ENCODE measurements at places on chromosomes 11 and 22. TPM values are rescaled to one million over a fixed set of nuclear protein-coding genes. Genes with fewer than 3 reads are reported as not detected.

- H3K4me1 ChIP-seq = no peaks in the 10 kb centered on the region
- no peak overlapping the region for H3K4me3 ChIP-seq
- DNase-seq = no peak
- H3K27ac ChIP-seq = no peak overlapping the region
- no peaks in the 10 kb centered on the region for H3K36me3 ChIP-seq
- H3K27me3 ChIP-seq = no peaks in the 10 kb centered on the region
Observed at GRCh38 chr22:29408940-29409339, 20.6 kb upstream of the AP1B1 start.

DNA sequence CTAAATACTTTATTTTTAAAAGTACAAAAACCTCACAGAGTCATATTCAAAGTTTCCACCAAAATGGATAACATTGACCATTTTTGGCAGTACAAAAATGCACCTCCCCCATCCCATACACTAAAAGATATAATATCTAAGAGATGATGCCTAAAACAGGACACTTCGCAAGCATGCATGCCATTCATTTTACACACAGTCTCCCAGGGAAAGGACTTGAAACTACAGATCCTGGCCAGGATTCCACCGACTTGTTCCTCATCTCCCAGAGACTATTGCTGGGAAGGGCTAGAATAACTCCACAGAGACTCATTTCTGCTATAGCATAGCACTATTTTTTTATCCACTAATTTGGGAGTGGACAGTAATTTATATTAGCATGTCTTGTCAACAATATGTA lies 81.7 kb downstream of the MTNR1B start:
- no peak for DNase-seq
- H3K4me1 ChIP-seq = no peaks in the 10 kb centered on the region
- no peaks in the 10 kb centered on the region for H3K36me3 ChIP-seq
- H3K4me3 ChIP-seq = no peak overlapping the region

- no peak overlapping the region for H3K27ac ChIP-seq
- H3K4me1 ChIP-seq = no peaks in the 10 kb centered on the region
- H3K4me3 ChIP-seq = no peak overlapping the region
- peaks cover 5% of the 10 kb centered on the region for H3K36me3 ChIP-seq
- no peaks in the 10 kb centered on the region for H3K27me3 ChIP-seq
Observed at GRCh38 chr22:17910561-17911311, 113.6 kb downstream of the MICAL3 start.

DNA sequence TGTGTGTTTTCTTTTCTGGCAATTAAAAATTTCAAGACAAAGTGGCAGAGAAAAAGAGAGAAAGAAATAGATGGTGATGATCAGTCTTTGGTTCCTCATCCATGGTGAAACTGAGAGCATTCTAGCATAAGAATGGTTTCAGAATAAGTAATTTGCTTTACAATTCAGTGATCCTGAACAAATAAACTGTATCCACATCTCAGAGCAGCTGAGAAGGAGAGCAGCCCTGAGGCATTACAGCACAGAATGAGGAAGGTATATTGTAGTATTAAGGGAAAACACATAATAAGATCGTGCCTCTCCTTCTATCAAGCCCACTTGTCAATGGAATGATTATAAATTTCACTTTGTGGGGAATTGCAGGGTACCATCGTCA lies 17.4 kb downstream of the LUZP2 start:
- H3K36me3 ChIP-seq = no peaks in the 10 kb centered on the region
- no peak overlapping the region for H3K4me3 ChIP-seq
- H3K27ac ChIP-seq = no peak overlapping the region
- DNase-seq = no peak
- no peaks in the 10 kb centered on the region for H3K27me3 ChIP-seq

GRCh38 chr22:41243361-41243760 lies 2.6 kb upstream of the CHADL start:
- peaks cover 22% of the 10 kb centered on the region for H3K36me3 ChIP-seq
- H3K4me3 ChIP-seq = no peak overlapping the region
- H3K27me3 ChIP-seq = no peaks in the 10 kb centered on the region
- no peak overlapping the region for H3K27ac ChIP-seq
- no peak for DNase-seq

DNA sequence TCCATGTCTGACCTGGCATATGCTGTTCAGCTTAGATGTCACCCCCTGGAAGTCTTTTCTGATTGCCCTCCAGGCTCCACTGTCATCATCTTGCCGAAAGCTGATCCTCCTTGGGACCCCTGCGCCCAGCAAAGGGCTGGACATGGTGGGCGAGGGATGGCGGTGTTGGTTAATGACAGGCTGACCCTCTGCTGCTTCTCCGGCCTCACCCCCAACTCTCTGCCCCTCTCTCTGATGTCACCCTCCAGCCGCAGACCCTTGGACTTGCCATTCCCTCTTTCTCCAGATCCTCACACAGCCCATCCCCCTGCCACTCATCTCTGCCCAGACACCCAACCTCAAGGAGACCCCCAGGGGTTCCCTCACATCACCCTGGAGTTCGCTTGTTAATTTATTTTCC lies 2.3 kb downstream of the EHBP1L1 start:
- H3K36me3 ChIP-seq = peaks cover 36% of the 10 kb centered on the region
- H3K4me1 ChIP-seq = peaks cover 44% of the 10 kb centered on the region
- peak overlapping the region; percentile 83 for H3K27ac ChIP-seq
- DNase-seq = no peak
- no peaks in the 10 kb centered on the region for H3K27me3 ChIP-seq

OR51V1 gene
- not detected for total RNA-seq

STIP1 gene
- total RNA-seq = 80.9 TPM

GRM5 gene
- not detected for total RNA-seq

WT1 gene
- not detected for total RNA-seq
